Left ventricle myocardium superior (tissue), 1 donor: ENCODE measurements at places on chromosomes 2 and 18.

- DNase-seq: no peak
Measured at GRCh38 chr2:1673160-1673944, 71.0 kb downstream of the PXDN start.

DNA sequence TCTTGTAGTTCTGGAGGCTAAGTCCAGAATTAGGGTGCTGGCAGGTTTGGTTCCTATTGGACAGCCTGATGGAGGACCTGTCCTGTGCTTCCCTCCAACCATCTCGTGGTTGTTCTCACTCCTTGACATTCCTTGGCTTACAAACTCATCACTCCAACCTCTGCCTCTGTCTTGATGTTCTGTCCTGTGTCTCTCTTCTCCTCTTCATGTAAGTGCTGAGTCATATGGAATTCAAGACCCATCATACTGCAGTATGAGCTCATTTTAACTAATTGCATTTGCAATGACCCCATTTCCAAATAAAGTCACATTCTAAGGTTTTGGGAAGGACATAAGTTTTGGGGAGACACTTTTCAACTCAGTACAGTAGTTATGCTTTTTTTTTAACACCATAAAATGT lies 374.7 kb downstream of the TRIB2 start:
- no peak for DNase-seq

GRCh38 chr2:60715561-60715960 lies 40.5 kb upstream of the PAPOLG start:
- no peak for DNase-seq

GRCh38 chr2:226849349-226849748 lies 13.5 kb downstream of the RHBDD1 start:
- DNase-seq: no peak

DNA sequence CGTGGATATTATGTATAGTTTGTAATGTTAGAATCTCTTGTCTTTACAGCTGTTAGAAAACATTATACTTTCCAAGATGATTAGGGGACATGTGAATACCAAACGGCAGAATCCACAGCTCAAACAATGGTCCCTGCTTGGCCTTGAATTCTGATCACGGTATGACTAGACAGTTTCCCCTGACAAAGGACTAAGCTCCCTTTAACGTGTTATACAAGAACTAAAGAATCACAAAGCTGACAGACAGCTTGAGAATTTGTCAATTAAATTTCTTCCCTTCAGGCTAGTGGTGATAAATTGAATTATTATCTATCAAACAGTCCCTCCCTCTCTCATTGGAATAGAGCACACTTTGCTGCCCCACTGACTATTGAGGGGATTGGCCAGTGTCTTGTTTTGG lies 359.2 kb upstream of the ID2 start:
- DNase-seq: no peak

GRCh38 chr2:64606479-64607363 lies 47.0 kb downstream of the SERTAD2 start:
- DNase-seq: peak; percentile 91

DNA sequence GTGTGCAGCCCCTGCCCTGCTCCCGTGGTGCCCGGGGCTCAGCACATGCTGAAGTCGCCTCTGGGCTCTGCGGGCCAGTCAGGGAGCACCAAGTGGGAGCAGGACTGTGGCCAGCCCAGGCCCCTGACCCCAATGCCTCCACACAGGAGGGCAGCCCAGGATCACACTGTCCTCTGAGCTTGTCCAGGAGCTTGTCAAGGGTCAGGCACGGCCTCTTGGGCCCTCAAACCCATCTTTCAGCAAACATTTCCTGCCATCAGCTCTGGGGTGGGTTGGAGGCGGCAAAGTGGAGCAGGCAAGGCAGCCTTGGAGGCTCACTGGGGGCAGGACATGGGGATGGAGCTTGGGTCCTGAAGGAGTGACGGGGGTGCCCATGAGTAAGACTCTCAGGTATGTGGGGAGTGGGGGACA lies 10.3 kb downstream of the SNED1 start:
- DNase-seq: no peak

DNA sequence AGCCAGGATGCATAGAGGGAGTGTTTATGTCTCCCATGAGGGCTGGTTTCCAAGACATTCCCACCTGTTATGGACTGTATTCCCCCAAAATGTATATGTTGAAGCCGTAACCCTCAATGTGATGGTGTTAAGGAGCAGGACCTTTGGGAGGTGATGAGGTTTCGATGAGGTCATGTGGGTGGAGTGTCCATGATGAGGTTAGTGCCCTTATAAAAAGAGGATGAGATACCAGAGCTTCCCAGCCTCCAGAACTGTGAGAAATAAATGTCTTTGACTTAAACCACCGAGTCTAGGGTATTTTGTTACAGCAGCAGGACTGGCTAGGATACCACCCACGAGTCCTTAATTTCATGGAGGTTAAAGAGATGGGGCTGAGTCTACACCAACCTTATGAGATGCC lies 22.6 kb upstream of the EPAS1 start:
- DNase-seq: no peak

- DNase-seq: no peak
Measured at GRCh38 chr2:70484086-70484485, 69.5 kb downstream of the TGFA start.

- no peak for DNase-seq
Measured at GRCh38 chr18:51188024-51188701, 9.3 kb downstream of the MEX3C start.

DNA sequence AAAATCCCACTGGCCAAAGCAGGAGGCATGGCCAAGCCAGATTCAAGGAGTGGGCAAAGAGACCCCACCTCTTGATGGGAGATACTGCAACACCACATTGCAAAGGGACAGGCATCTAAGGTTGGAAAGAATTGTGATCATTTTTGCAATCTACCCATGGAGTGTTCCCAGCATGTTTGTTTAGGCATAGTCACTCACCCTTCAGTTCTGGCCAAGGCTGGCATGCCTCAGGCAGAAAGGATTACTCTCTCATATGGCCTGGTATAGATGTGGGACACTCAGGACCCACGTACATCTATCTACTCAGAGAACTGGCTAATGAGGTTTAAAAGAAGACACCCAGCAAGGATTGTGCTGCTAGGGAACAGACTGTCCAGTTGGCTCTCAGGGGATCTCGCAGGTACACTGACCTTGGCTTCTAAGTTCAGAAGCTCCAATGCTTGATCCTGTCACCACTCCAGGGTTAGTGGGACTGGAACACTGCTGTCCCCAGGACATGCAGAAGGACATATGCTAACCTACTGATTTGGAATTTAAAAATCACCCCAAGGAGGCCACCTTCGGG lies 183.7 kb downstream of the KLHL29 start:
- no peak for DNase-seq

GRCh38 chr2:197869501-197870111 lies 65.2 kb downstream of the PLCL1 start:
- DNase-seq: no peak

GRCh38 chr2:119668546-119668945 lies 10.5 kb upstream of the TMEM177 start:
- DNase-seq: no peak

DNA sequence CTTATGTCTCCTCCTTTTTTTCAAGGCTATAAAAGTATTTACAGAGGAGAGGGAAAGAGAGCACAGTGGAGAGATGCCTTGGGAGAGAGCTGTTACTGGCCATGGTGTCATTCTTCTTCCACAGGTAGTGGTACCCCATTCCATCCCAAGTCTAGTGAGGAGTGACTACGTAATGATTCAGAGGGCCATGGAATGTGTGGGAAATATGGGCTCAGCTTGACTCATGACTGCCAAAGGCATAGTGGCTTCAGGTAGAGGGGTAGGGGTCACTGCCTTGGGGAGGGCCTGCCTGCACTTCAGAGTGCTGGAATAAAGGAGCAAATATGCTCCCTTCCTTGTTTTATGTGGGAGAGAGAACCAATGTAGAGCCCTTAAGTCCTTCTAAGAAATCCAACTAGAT lies 620.6 kb downstream of the IRS1 start:
- no peak for DNase-seq

DNA sequence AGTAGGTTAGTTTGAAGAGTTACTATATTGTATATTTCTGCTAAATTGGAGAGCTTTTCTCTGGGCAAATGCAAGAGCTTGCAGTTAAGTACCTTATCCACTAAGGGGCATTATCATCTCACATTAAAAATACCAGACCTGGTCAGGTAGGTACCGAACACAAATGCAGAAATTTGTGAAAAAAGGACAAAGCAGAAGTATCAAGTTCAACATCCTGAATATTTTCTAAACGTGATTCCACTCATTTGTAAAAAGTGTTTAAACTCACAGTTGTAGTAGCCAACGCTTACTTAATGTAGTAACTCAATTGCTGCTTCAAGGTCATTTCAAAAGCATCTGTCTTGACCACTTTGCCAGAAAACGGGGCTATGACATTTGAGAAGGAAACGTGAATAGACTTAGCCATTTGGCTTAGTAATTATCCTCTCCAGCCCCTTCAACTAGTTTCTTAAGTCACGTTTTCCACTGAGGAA lies 52.1 kb downstream of the CYRIA start:
- no peak for DNase-seq

DNA sequence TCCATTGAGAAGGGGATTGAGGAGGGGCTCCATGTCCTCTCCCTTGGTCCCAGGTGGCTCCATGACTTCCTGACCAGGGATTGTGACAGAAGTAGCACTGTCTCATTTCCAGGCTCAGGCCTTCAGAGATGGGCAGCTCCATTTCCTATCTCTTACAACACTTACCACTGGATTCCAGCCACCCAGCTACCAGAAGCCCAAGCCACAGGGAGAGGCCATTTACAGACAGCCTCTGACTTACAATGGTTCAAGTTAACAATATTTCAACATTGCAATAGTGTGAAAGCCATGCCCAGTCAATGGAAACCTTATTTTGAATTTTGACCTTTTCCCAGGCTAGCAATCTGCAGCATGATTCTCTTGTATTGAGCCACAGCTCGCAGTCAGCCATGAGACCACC lies 164.9 kb upstream of the AGAP1 start:
- no peak for DNase-seq

GRCh38 chr2:151771599-151772358 lies 37.5 kb upstream of the NEB start:
- no peak for DNase-seq

DNA sequence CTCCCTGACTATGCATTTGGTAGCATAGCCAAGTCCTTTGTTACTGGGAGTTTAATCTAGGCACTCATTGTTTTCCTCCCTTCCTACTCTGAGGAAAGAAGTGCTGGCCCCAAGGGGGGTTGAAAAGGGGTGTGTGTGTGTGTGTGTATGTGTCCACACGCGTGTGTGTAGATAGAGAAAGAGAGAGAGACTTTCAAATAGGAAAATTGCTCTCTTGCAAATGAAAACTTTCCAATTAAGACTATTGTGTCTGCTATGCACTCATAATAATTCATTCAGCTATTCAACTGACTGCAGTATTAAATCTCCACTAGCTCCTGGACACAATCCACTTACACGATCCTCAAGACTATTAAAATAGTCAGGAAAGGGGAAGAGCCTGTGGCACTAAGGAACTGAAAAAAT lies 92.9 kb upstream of the CSRNP3 start:
- no peak for DNase-seq

DNA sequence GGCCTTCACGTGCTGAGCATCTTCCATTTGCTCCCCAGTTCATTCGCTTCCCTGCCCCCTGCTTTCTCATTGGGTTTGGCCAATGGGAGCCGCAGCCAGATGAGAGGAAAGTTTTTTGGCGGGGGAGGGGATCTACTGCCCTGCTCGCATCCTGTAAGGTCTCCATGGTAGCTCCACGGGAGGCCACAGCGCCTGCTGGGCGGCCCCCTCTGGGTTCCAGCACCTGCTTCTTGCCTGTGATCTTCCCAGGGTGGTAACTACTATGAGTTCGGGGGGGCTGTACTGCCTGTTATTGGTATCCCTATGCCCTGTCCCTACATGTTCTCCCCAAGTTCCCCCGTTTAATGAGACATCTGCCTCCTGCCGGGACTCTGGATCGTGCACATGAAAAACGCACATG lies 57.2 kb downstream of the INPP5D start:
- DNase-seq: no peak

GRCh38 chr2:113840518-113840917 lies 49.4 kb upstream of the ACTR3 start:
- no peak for DNase-seq

- DNase-seq: no peak
Measured at GRCh38 chr2:172484253-172484652, 56.9 kb downstream of the ITGA6 start.
